ENCODE measurements at places on chromosomes 4 and X.

DNA sequence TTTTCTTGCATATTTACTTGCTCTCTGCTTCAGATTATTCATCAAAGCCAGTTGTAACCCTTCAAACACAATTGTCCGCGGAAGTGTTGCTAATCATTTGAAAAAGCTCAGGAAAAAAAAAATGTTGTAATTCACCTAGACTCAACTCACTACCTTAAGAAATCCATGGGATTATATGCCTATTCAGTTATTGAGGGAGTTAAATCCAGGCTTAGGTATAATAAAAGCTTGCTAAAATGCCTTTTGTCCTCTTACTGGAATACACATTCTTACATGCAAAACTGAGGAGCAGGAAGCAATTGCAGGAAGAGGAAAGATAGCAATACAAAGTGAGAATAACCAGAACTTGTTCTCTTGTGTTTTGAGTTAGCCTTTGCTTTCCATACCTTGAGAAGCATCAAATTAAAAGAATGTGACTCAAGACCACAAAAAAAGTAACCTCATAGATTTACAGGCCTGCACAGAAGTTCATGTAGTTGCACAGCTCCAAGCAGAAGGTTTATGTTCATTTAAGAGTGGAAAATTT lies 91.4 kb upstream of the FAM241A start:
- DNase-seq: no peak

DNA sequence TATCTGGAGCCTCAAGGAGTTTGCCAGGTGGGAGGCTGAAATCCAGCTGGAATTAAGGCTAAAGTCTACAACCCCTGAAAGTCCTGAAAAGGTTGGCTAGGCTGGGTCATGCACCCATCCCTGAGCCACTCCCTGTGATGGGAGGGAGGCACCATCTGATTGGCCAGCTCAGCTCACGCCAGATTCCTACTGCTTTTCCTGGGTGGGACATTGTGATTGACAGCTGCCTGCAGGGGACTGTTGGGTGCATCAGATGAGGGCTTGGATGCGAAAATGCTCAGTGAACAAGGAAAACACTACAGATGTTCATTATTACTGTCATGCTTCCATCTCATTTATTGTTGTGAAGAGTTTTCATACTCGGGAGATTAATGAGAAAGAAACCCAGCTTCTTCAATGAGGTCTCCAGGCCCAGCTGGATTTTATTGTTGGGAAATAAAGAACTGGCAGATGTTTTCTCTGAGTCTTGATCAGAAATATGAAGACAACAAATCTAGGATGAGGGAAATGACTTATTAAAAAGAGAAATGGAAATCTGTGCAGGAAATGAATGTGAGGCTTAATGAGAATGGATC lies 185.9 kb downstream of the STK32B start:
- no peak for DNase-seq

GRCh38 chr4:160772668-160773067 lies 1391.1 kb downstream of the FSTL5 start:
- DNase-seq: no peak

- no peak for DNase-seq
These were observed 13.6 kb upstream of the CCKAR start for GRCh38 chr4:26503844-26504243.

- DNase-seq: no peak
These were observed 25.2 kb downstream of the NAT8L start for GRCh38 chr4:2084316-2084715.

DNA sequence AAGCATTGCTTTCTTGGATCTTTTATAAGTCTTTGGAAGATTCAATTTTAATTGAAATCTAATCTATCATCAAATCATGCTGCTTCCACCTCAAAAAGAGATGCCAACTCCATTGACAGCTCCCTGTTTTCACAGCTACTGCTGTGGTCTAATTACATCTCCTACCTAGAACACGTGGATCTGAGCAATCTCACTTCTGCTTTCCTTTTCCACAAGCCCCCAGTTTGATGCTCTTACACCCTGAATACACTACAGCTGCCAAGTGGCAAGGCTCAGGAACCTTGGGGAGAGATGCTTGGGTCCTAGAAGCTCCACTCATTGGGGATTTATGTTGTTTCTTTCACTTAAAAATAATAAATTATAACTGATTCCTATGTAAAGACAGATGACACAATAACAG lies 172.0 kb downstream of the CFAP299 start:
- DNase-seq: no peak

DNA sequence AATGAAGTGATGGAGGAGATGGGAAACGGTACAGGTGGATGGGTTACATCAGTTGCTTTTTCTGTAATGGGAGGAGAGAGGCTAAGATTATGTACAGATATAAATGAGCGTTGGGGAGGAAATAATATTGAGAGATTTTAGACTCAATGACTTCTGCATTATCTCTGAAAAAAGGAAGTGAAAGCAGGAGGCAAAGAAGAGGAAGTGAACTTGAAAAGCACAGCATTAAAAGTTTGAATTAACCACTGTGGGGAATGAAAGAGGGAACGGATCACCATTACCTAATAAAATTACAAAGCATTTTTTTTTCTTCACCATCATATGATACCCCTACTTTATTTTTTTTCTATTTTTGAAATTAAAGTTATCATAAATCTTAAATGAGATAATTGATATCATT lies 1025.5 kb downstream of the RPA4 start:
- DNase-seq: no peak

- DNase-seq: no peak
These were observed 202.7 kb downstream of the NR3C2 start for GRCh38 chr4:148239494-148239985.

GRCh38 chrX:23845351-23845817 lies 62.4 kb downstream of the APOO start:
- DNase-seq: no peak

GRCh38 chrX:107673933-107674479 lies 45.7 kb downstream of the PRPS1 start:
- peak; percentile 84 for DNase-seq

GRCh38 chr4:120293341-120293740 lies 226.7 kb upstream of the MAD2L1 start:
- no peak for DNase-seq

DNA sequence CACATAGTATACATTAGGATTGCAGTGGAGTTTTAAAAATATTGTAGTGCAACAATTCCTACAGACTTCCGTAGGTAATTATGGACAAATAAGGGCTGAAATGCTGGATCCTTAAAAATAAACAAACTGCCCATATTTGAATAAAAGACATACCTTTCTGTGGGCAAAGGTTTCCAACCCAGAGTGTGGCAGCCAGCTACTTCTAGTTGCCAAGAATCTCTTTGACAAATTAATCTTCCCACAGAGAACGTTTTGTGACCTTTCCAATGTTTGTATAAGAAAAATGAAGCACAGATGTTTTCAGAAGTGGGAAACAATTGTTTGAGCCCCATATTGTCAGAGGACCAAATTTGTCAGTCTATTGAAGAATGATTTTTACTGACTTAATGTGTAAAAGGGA lies 21.1 kb downstream of the GRPR start:
- no peak for DNase-seq

DNA sequence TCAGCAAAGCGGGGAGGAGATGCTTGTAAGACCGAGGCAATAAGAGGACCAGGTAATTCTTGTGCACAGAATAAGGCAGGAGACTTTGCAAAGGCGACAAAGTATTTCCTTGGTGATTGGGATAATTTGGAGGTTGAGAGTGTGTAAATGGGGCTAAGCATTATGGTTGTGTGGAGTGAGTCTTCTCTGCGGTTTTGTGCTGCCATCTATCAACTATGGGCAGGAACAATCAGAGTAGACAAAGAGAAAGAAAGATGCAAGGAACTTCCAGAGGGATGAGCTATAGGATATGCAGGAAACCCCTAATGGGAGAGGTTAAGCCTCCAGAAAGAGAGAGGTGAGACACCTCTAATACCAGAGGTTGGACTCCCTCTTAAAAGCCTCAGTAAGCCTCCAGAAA lies 339.8 kb downstream of the PAPSS1 start:
- no peak for DNase-seq

DNA sequence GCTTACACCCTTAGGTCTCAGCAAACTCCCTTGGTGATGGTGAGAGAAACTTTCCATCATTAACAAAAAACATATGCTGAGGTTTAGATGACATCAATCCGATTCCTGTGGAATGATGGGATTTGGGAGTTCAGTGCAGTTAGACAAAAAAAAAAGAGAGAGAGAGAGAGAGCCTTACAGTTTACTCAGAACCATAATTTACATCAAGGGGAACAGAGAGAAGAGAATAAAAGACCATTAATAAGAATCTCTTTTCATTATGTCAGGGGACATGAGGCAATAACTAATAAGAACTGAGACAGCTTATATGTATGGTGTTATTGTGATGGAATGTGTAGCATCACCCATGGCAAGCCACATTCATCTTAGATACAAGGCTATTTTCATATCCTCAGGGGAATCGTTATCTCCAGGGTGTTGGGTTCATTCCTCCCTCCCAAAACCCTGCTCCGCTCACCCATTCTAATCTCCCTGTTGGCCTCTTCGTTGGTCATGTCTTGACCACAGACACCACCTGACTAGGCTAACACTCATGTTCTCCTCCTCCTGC lies 175.7 kb upstream of the MXRA5 start:
- no peak for DNase-seq

DNA sequence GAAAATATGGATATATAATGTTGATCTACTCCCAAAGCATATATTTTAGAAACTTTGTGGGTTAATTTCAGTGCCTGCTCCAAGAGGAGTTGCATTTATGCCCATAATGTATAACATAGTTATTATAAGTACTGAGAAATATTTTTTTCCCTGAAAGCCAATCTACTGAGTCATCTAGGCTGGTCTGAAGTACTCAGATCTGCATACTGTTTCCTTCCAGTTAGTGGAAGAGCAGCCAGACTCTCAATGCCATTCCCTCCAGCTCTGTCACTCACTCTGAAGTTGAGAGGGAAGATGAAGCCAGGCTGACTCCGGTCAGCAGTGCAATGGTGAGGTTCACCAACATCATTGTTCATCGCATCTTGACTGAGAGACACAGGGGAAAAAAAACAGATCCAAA lies 505.1 kb downstream of the PPARGC1A start:
- no peak for DNase-seq

- DNase-seq: no peak
These were observed 3.2 kb downstream of the SEL1L3 start for GRCh38 chr4:25859429-25860148.

- DNase-seq: no peak
These were observed 85.7 kb upstream of the EXOC1L start for GRCh38 chr4:55733932-55734331.

DNA sequence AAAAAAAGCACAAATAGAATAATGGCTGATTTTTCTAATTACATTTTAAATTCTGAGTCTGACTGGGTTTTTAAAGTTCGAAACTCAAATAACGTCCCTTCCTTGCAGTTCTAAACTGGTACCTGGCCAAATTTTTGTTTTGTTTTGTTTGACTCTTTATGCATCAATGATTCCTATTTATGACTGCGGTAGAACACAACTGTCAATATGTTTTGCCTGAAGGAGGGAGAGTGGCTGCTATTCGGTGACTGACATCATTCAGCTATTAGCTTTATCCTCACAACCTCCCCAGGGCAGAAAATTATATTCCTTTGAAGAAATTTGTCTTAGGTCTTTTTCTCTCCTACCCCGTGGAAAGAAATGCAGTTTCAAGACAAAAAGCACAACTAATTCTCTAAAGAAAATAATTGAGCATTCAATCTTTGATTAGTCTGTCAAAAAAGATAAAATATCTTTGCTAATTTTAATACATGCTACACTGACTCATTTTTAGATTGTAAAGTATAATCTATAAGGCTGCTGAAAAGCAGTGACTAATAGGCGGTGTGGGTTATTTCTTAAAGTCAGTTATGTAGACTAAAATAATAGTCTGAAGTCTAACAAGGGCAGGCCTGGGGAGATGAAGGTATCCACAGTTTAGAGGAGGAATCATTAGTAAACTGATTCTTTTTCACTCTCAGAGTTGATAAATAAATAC lies 61.9 kb downstream of the TMEM150C start:
- no peak for DNase-seq

DNA sequence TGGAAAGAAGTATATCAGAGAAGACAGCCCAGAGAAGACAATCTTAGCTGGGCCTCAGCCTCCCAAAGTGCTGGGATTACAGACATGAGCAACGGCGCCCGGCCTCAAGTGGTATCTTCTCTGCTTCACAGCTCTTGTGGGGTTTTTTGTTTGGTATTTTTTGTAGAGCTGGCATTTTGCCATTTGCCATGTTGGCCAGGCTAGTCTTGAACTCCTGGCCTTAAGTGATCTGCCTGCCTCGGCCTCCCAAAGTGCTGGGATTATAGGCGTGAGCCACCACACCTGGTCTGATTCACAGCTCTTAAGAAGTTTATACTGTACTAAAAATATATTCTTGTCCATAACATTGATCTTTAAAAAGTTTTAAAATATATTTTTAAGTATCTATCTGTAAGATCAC lies 12.4 kb downstream of the UTP3 start:
- DNase-seq: no peak

DNA sequence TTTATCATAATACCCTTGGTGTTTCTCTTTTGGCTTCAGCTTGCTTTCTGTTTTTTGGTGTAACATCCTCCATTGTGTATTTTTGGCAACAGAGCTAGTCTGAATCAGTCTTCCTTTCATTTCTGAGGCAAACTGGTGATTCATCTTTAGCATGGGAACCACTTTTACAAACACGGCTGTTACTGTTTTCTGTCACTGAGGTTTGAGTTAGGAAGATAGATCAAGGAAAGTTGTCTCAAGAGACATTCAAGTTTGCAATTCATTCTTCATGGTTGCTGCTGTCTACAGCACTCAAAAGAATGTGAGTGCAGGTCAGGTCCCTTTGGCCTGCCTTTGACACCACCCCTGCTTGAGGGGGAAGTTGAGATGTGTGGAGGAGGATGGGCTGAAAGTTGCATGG lies 36.3 kb downstream of the IL21 start:
- no peak for DNase-seq

- DNase-seq: no peak
These were observed 386.7 kb downstream of the SPRY1 start for GRCh38 chr4:123783151-123783790.

- DNase-seq: no peak
These were observed 547.5 kb upstream of the CT83 start for GRCh38 chrX:117010243-117010642.

- DNase-seq: no peak
These were observed 78.5 kb downstream of the CRMP1 start for GRCh38 chr4:5814421-5814820.

GRCh38 chr4:177051473-177052060 lies 258.1 kb upstream of the NEIL3 start:
- DNase-seq: no peak

DNA sequence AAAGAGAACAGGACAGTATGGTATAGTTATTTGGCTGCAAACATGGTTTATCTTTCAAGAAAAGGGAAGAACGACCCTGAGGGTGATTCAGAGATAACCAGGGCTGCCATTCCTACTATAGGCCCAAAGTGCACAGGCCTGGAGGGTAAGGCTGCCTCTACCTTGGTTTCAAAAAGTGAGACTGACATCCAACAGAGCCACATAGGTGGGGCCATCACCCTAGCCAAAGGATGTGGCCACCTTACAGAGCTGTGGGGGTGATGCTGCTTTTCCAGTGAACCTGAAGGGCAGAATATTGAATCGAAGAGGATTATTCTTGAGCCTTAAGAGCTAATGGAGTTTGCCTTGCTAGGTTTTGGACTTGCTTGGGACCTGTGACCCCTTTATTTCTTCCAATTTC lies 15.7 kb downstream of the SH2D1A start:
- no peak for DNase-seq

- DNase-seq: no peak
These were observed 375.4 kb upstream of the PITX2 start for GRCh38 chr4:110998320-110998719.

- no peak for DNase-seq
These were observed 171.0 kb downstream of the GALNTL6 start for GRCh38 chr4:171983935-171984805.

- no peak for DNase-seq
These were observed 60.2 kb downstream of the MAOB start for GRCh38 chrX:43822014-43822413.

Data from natural killer cell treated with Interleukin-12 subunit alpha and Interleukin-12 subunit beta and Interleukin-15 and Interleukin-18, amount 100 ng/mL, for 72 hours (primary cell).